ENCODE measurements at places on chromosomes 7 and 10.

DNA sequence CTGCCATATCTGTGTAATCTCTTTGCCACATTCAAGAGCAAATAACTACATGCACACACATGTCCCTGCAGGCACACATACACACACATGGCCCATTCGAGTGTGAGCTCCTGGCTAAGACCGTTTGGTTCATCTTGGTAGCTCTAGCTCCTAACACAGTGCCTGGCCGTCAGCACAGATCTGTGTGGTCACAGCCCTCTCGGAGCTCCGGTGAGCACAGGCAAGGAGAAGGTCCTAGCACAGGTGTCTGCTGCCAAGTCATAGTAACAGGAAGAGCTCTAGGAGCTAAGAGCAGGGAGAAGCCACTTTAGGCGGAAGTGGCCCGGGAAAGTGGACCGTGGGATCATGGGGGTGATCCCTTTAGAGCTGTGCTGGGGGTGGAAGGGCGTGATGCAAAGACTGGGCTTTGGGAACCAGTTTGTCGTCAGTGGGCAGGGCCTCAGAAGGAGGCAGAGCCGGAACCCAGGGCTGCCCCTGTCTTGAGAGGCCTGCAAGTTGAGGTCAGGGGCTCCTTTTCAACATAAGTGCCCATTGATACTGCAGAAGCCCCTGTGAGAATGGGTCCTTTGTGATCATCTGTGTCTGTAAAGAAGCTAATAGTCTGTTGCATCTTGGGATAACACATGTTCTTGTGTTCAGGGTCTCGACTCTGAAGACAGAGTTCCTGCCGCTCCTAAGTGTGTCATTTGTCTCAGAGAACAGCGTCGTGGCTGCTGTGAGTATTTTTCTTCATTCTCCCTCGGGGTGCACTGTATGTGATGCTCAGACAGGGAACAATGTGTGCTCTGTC is 16.6 kb upstream of the ARPC1B start:
- no peak for DNase-seq

DNA sequence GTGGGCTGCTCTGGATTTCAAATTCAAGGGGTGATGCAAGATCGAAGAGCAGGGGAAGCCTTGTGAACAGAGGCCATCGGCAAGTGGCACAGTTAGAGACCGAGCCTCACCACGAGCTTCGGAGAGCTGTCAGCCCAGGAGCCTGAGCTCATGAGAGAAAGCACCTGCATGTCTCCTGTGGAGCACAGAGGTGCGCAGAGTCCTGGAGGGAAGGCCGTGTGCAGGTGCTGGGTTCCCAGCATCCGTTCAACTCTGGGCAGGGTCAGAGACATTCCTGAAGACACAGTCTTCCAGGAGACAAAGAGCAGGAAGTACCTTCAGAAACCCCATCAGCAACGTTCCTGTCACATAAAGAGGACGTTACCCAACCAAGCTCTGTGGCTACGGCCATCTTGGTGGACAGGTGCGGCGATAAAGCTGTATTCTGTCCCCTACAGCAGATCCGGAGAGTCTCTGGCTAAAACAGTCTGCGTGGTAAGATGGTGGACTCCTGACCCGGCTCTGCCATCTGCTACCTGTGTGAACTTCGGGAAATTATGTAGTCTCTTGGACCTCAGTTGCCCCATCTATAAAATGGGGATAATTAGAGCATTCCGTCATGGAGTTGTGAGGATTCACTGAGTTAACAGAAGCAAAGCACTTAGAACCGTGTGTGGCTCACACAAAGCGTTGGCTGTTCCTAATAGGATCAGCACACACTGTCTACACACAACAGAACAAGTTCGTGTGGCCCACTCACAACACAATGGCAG is 40.6 kb downstream of the NOD1 start:
- DNase-seq: no peak

GRCh38 chr7:106613848-106614560 is 47.0 kb downstream of the CCDC71L start:
- peak; percentile 10 for DNase-seq

- DNase-seq: no peak
Observed at GRCh38 chr10:76921383-76922010, 716.1 kb downstream of the KCNMA1 start.

GRCh38 chr7:54596747-54597146 is 54.6 kb downstream of the VSTM2A start:
- DNase-seq: no peak

DNA sequence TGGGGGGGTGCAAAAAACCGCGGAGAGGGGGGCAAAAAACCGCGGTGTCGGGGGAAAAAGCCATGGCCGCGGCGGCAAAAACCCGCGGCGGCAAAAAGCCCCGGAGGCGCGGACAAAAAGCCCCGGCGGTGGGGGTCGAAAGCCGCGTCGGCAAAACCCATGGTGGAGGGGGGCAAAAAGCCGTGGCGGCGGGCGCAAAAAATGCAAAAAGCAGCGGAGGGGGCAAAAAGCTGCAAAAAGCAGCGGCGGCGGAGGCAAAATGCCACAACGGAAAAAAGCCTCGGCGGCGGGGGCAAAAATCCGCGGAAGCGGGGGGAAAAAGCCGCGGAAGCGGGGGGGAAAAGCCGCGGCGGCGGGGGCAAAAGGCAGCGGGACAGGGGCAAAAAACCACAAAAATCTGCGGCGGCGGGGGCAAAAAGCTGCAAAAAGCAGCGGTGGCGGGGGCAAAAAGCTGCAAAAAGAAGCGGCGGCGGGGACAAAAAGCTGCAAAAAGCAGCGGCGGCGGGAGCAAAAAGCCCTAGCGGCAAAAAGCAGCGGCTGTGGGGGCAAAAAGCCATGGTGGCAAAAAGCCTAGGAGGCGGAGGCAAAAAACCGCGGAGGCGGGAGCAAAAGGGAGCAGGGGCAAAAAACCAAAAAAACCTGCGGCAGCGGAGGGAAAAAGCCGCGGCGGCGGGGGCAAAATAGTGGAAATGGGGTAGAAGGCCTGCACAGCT is 418.9 kb downstream of the ZNF716 start:
- DNase-seq: no peak
